ENCODE measurements at places on chromosomes 13 and 19. TPM values are rescaled to one million over a fixed set of nuclear protein-coding genes. Genes with fewer than 3 reads are reported as not detected.
A peak's percentile ranks its signal among the peaks of the same experiment; 100 is the strongest.

GRCh38 chr19:4914736-4915501 lies 5.6 kb downstream of the UHRF1 start:
- peak; percentile 92 for DNase-seq

GRCh38 chr19:3573162-3573857 lies 566 bp downstream of the HMG20B start:
- no peak for DNase-seq

GRCh38 chr13:35592457-35592856 lies 116.0 kb upstream of the MAB21L1 start:
- DNase-seq = no peak

- no peak for DNase-seq
These were observed 25.3 kb upstream of the FBN3 start for GRCh38 chr19:8174706-8175105.

- DNase-seq = peak; percentile 30
These were observed 724.9 kb upstream of the MIR17HG start for GRCh38 chr13:90622541-90622940.

GRCh38 chr13:57346786-57347185 lies 179.8 kb downstream of the PRR20E start:
- DNase-seq = no peak

GRCh38 chr19:23046743-23047142 lies 43.8 kb upstream of the ZNF728 start:
- DNase-seq = no peak

- DNase-seq = no peak
These were observed 65.6 kb upstream of the F7 start for GRCh38 chr13:113040031-113040430.

DNA sequence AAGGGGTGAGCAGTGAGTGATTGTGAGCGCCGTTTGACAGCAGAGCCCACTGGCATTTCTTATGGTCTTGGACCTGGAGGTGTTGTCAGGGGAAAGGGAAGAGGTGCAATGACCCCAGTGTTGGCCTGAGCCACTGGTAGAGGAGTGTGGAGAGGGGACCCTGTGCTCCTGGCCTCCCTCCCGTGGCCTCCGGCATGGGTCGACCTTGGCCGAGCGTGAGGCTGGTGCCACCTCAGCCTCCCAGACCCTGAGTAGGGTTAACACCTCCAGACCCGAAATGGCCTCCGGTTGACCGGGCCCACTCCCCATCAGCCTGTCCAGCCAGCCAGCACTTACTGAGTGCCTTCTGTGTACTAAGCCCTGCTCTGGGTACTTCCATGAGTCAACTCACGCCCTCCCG lies 6.5 kb downstream of the TRAPPC5 start:
- no peak for DNase-seq

DNA sequence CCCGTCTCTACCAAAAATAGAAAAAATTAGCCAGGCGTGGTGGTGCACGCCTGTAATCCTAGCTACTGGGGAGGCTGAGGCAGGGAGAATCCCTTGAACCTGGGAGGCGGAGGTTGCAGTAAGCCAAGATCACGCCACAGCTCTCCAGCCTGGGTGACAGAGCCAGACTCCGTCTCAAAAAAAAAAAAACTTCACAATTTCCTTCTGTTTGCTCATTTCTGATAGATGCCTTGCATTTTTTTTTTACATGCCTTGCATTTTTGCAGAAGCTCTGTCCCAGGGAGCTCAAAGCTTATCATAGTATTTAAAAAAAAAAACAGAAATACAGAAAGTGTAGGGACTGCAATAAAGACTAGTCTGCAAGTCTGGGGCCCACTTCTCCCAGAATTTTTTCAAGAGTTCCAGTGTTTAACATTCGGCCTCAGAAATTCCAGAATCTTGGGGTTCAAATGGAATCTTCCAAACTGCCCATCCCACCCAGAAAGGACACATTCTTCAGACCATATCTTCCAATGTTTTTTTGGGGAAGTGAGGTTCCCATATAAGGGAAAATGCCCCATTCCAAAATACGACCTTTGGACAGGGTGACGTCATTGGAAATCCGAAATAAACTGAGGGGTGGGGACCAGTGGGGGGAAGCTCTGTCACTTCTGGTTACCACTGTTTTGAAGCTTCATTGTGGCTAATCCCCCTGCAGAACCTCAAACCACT lies 17.2 kb upstream of the RAB8A start:
- peak; percentile 42 for DNase-seq

DNA sequence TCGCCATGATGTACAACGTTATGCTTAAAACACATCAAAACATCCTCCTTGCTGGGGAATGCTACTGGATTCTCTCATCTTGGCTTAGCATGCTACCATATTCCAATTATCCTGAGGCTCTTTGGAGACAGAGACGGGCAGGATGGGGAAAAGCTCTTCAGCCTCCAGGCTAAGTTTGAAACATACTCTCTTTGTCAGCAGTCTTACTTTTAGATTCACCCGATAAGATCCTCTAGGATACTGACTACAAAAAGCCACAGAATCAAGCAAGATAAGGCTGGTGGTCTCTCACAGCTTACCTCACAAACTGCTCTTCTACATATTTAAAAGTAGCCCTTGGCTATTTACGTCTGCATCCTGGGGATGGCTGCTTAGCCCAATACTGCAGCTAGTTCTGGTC lies 72.8 kb upstream of the LRCH1 start:
- no peak for DNase-seq

DNA sequence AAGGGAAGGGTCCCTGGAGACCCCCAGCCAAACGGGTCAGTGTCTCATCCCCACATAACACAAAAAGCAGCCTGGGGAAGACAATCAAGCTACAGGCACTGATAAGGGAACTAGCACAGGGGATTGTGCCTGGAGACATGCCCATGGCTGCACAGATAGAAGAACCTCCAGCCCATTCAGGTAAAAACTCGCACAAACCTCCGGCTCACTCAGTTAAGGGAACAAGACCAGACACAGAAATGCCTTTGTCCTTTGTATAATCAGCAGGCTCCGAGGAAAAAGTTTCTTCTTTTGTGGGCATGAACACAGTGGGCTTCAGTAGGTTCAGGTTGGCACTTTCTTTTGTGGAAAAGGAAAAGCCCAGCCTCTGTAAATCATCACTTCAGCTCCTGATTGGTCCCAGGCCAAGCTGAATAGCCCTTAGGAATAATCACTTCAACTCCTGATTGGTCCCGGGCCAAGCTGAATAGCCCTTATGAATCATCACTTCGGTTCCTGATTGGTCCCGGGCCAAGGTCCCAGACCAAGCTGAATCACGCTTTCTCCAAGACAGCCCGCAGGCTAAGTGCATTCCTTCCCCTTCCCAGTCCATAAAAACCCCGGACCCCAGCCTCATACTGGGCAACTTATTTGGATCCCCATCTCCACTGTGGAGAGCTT lies 5.0 kb upstream of the ZNF230 start:
- DNase-seq = no peak

- DNase-seq = peak; percentile 60
These were observed 21.1 kb upstream of the ZNF766 start for GRCh38 chr19:52248241-52248640.

GRCh38 chr19:2675892-2676291 lies 26.6 kb downstream of the GNG7 start:
- DNase-seq = no peak

- no peak for DNase-seq
These were observed 7.0 kb upstream of the SEMA6B start for GRCh38 chr19:4566402-4567051.

- peak; percentile 45 for DNase-seq
These were observed at the start of gene C19orf12 for GRCh38 chr19:29714953-29715700. Gene C19orf12 (minus strand): TSS chr19:29715261. CDS start chr19:29708413, 6,848 bp downstream.

DNA sequence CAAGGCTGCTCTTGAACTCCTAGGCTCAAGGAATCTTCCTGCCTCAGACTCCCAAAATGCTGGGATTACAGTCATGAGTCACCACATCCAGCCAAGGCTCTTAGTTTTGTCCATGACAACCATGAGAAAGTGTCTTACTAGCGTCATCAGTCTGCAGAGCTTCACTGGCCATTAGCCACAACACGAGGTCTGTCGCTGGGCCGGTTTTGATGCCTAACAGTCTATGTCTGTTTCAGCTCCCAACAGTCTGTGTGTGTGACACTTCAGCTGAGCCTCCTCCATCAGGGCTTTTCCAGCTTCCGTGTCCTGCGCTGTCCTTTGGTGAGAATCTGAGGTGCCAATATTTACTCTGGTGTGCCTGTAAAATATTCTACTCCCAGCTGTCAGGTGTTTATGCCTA lies 47.6 kb downstream of the CEP89 start:
- DNase-seq = peak; percentile 44

CHMP2A gene
- 111 TPM for total RNA-seq

UBL3 gene
- 44.9 TPM for total RNA-seq

SH2D3A gene
- under 0.01 TPM for total RNA-seq

RNASEH2A gene
- total RNA-seq = 20.0 TPM

CYP4F2 gene
- not detected for total RNA-seq

C3 gene
- total RNA-seq = 1.6 TPM
